ENCODE measurements at places on chromosomes 7 and 10.
A peak's percentile ranks its signal among the peaks of the same experiment; 100 is the strongest.

- DNase-seq = no peak
Observed at GRCh38 chr7:78083476-78084120, 285.0 kb downstream of the PHTF2 start.

- no peak for DNase-seq
Observed at GRCh38 chr7:134367956-134368749, 51.4 kb upstream of the SLC35B4 start.

DNA sequence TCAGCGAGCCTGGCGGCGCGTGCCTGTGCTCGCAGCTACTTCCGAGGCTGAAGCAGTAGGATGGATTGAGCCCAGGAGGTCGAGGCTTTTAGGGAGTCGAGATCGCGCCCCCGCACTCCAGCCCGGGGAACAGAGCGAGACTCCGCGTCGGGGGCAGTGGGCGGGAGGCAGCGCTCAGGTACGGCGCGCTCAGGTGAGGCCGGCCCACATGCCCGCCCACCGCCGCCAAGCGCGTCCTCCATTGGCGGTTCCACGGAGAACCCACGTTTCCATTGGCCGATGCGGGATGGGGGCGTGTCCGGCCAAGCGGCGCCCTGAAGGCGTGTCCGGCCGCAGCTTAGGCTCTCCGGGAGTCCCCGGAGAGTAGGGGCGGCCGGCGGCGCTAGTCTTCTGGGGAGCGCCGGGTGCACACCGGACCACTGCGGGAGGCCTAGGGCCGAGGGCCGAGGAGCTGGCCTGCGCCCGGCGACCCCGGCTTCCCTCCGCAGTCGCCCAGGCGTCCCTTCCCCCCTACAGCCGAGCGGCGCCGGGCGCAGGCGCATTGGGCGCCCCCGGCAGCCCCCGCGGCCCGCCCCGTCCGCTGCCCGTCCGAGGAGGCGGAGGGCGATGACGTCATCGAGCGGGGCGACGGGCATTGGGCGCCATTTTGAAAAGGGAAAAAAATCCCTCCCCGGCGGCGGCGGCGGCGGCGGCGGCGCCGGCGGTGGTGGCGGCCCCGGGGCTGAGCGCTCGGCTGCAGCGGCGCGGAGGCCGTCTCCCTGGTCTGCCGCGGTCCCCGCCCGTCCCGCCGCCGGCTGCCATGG, at the start of gene PPP2R2D:
PPP2R2D (plus strand) TSS at position 659 of the 803 bp plus-strand sequence; CDS start at position 800, 141 bp downstream.
- DNase-seq = peak; percentile 97

- DNase-seq = no peak
Observed at GRCh38 chr10:72511459-72511858, 114.4 kb downstream of the MICU1 start.

DNA sequence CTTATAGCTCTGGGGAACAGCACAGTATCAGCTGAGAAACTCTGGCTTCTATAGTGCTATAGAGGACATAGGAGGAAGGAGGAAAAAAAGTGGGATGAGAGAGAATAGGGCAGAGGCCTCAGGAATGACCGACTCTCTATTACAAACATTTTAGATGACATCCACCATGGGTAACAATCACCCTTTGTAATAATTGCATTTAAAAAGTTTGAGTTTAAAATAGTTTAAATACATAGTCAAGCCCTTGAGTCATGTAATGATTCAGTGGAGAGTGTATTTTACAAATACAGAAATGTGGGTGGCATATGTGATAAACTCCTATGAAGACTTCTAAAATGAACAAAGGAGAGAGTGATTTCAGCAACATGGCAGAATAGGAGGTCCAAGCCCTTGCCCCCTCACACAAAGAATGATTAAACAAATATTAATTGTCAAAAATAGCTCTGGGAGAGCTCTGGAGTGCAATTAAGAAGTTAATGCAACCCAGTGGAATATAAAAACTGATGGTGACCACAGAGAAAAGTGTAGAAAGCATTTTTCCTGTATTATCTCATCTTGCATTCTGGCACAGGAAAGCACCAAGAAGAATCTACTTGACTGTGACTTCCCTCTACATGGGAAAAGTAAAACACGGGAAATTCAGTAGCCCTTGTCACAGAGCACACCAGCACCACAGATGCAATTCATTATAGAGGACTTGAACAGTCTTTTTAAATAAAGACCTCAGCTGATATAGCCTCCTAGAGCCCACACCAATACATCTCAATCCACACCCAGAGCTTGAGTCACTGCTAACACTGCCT, 569.0 kb upstream of the SORCS1 start:
- DNase-seq = no peak

- no peak for DNase-seq
Observed at GRCh38 chr10:106997721-106998120, 166.8 kb downstream of the SORCS1 start.

DNA sequence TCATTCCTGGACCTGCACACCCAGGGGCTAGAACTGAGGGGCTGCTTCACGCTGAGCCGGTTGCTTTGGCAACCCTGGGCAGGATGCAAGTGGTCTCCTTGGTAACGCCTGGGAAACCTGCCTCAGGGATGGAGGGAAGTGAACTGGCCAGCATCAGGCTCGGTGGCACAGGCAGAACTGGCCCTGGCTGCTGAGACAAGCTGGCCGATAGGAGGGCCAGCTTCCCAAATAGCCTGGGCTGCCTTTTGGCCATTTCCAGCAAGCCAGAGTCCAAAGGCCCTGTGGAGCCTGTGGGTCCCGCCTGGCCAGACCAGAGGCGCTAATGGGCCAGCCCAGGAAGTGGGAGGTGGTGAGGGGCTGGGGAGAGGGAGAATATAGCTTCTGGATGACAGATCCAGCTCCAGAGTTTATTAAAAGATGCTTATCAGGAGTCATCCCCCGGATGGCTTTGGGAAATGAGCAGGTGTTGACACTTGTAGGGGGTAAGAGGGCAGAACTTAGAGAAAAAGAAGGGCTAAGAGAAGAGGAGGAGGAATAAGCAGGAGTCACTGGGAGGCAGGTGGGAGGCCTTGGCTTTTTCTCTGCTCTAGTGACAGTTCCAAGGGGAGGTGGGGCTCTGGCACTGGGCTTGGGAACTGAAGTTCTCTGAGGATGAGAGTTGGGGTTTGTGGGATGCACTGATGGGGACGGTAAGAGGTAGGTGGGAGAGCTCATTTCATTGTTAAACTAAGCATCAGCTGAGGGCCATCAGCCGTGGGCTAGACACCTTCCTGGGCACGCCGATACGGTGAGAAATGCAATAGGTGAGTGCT, 9.6 kb downstream of the NEURL1 start:
- DNase-seq = no peak
